ENCODE measurements at places on chromosomes 16 and 17.

- DNase-seq, result no peak
These were observed 1.3 kb upstream of the ALKBH5 start for GRCh38 chr17:18182110-18182977.

- no peak for DNase-seq
These were observed 29.4 kb downstream of the SLC12A3 start for GRCh38 chr16:56894331-56894917.

- peak; percentile 78 for DNase-seq
These were observed 1.2 kb upstream of the METTL26 start for GRCh38 chr16:637081-638018.

- DNase-seq, result no peak
These were observed 2.0 kb upstream of the ZACN start for GRCh38 chr17:76076765-76077583.

- no peak for DNase-seq
These were observed 6.3 kb downstream of the CNTD1 start for GRCh38 chr17:42804918-42805367.

DNA sequence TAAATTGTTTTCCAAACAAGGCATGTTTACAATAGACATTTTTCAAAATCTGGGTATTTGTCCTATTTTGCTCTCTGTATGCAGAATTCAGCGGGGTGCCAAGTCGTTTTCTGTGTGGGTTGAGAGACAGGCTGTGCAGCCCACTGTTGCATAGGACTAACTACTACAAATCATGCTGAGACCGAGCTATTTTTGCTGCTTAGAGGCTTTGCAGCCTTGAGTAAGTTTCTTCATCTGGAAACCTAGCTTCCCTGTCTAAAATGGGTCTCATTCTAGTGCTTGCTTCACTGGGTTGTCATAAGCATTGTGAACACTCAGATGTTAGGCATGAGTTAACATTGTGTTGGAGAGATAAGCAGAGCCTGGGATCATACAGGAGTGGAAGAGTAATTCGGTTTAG, 1.3 kb downstream of the PRPSAP2 start:
- no peak for DNase-seq

GRCh38 chr16:80151722-80152111, 389.1 kb upstream of the DYNLRB2 start:
- DNase-seq, result no peak

DNA sequence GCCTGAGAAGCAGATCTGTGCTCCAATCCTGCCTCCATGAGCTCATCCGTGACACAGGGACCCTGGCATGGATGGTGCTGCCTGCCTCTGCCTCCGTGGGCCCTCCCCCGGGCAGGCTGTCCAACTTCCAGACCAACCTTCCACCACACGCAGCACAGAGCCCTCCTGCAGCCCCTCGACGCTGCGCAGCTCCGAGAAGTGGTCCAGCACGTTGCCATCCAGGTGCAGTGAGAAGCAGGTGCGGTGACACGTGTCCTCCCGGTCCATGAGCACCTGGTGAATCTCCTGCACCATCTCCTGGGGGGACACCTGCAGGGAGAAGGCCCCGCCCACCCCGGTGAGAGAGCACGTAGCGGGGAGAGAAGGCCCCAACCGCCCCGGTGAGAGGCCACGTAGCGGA, 8.4 kb downstream of the CLUH start:
- DNase-seq, result no peak

GRCh38 chr17:74267987-74268499, 6.0 kb upstream of the DNAI2 start:
- no peak for DNase-seq

- no peak for DNase-seq
These were observed 20.1 kb downstream of the EPOP start for GRCh38 chr17:38654411-38655398.

DNA sequence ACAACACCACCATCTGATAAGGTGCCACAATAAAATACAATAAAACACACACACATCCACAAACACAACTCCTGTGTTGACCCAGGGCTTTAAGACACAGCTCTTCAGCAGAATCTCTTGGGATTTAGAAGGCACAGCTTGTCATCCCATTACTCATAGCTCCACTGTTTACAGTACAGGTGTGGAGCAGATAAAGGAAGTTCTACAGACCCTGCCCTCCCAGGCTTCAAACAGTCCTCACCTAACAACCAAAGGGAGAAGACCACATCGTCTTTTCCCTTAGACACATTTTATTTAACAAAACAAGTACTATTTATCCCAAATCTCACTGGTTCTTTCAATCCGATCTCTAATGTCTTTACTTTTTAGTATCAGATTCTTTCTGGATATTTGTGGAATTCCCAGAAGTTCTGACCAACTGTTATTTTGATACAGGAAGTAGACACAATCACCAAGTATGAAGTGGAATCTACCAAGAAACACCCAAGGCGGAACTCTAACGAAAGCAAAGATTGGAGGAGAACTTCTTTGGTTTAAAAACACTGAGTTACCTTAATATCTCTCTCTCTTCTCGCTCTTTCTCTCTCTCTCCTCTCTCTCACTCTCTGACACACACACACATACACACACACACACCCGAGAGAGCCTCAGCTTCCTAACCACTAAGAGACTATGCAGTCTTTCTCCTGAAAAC, 46.1 kb downstream of the CYTH1 start:
- no peak for DNase-seq

GRCh38 chr16:46757339-46758050, 9.4 kb upstream of the MYLK3 start:
- DNase-seq, result no peak

GRCh38 chr16:54216268-54216667, 70.3 kb downstream of the IRX3 start:
- DNase-seq, result no peak

DNA sequence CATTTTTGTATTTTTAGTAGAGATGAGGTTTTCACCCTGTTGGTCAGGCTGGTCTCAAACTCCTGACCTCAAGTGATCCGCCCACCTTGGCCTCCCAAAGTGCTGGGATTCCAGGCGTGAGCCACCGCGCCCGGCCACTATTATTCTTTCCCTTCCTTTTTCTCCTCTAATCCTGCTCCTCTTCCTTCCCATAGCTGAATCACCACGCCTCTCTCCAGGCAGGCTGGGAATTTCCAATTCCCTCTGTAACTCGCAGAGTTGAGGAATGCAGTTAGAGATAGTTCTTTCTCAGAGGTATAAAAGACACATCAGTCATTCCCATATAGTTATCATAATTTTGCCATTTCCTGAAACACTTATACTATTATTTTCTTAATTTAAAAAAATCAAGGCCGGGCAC, 11.2 kb downstream of the METTL16 start:
- DNase-seq, result no peak

GRCh38 chr17:13513039-13513405, 88.7 kb downstream of the HS3ST3A1 start:
- no peak for DNase-seq

GRCh38 chr17:9969301-9969935, 64.3 kb upstream of the RCVRN start:
- no peak for DNase-seq

- DNase-seq, result no peak
These were observed 255.6 kb downstream of the ENGASE start for GRCh38 chr17:79330229-79330628.

- no peak for DNase-seq
These were observed 276.2 kb upstream of the IRX5 start for GRCh38 chr16:54654429-54654828.

DNA sequence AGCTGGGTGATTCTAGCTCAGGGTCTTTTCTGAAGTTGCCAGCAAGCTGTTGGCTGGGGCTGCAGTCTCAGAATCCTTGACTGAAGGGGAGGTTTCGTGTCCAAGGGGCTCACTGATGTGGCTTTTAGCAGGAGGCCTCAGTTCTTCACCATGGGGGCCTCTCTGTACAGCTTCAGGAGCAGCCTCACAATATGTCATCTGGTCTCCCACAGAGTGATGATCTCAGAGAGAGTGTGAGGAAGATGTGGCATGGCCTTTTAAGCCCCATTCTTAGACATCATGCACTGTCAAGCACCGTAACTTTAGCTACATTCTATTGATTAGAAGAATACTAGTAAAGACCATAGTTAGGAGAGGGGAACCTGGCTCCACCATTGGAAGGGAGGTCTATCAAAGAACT, 732.6 kb downstream of the WWOX start:
- DNase-seq, result no peak

DNA sequence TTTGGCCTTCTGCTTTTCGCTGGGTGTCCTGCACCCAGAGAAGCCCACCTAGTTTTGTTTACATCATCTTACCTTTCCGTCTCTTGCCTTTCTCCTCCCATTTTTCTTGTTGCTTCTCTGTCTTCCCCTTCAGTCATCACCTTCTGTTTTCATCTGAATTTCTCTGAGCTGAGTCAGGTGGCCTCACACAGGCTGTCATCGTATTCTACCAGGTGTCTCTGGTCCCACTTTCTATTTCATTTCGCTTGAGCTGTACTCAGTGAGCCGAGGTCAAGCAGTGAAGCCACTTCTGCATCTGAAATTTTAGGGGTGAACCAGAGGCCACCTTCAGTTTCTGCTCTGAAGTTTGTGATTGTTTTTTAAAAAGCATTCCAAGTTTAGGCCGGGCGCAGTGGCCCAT, 9.7 kb downstream of the CRAMP1 start:
- DNase-seq, result no peak

- no peak for DNase-seq
These were observed 606.3 kb downstream of the KCNJ2 start for GRCh38 chr17:70775679-70776078.

DNA sequence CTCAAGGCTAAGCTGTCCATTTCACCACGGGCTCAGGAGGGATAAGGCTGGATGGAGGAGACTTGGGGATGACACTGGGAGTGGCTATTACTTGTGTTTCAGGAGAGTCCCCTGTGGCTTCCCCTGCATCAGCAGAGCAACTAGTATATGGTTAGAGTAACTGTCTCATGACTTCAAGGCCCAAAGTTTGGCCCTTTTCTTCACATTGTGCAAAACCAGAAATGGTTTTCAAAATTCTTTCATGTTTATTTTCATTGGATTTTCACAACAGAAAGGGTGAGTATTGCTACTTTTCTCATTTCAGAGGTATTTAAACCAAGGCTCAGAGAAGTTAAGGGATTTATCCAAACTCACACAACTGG, 18.1 kb upstream of the TAC4 start:
- no peak for DNase-seq

DNA sequence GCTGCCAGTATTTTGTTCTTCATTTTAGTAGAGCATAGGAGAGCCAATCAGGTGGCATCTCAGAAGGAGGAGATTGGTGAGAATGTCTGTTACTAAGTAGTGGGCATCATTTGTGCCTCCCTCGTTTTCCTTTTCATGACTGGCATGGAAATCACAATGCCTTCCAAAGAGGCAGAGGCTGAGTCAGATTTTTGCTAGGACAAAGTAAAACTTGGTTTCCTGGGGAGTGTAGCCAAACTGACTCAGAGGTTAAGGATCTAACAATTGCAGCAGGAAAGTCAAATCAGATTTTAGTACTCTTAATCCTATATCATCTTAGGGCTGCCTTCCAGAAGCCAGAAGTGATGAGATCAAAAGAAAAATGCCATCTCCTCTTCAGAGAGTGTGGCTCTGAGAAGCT, 138.7 kb downstream of the ANKFN1 start:
- no peak for DNase-seq

DNA sequence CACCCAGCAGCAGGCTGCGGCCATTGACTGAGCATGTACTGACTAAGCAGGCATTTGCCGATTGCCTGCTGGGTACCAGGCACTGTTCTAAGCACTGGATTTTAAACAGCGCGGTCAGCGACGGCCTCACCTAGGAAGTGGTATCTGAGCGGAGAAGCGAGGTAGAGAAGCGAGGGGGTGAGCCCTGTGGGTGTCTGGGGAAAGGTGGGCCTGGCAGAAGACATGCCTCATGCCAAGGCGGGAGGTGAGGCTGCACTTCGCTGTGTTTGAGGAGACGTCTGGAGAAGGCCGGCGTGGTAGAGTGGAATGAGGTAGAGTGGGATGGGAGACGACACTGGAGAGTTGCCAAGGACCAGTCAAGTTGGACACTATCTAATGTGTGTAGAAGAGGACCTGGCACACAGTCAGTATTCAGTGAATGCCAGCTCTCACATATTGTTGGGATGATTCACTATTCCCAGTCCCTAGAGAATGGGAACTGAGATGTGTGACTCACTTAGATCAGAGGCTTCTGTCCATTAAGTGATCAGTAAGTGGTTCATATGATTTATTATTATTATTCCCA, 14.4 kb downstream of the SYCE1L start:
- DNase-seq, result no peak

DNA sequence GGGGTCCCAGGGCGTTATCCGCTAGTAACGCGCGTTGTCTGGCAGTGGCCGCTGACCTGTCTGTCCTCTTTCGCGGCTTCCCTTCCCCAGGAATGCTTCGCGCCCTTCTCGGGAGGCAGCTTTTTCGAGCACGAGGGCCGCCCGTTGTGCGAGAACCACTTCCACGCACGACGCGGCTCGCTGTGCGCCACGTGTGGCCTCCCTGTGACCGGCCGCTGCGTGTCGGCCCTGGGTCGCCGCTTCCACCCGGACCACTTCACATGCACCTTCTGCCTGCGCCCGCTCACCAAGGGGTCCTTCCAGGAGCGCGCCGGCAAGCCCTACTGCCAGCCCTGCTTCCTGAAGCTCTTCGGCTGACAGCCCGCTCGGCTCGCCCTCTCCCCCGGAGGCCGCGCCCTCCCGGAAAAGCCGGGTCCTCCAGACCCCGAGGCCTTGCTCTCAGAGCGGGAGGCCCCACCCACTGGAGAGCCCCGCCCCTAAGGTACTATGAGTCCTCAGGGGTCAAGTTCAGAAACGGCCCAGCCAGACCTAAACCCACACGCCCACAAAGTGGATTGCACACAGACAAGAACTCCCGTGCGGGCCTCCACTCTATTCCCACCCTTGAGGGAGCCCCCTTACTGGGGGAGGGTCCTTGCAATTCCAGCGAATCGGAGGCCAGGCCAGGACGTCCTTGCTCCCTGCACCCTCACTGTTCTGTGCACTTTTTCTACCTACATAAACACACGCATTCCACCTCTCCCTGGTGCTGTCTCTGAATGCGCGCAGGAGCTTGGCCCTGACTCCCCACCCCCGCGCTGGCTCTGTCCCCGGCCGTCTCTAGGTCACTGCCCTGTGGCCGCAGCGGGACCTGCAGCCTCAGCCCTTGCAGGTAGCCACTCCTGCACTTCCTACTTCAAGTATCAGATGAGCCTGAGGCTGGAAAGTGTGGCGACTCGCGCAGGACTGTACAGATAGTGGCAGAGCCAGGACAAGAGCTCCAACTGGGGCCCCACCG, 5.4 kb upstream of the SLC5A2 start:
- no peak for DNase-seq

- DNase-seq, result peak; percentile 86
These were observed 4.8 kb upstream of the ARL4D start for GRCh38 chr17:43393944-43394482.

GRCh38 chr17:28416703-28417311, 10.8 kb upstream of the SLC46A1 start:
- no peak for DNase-seq

DNA sequence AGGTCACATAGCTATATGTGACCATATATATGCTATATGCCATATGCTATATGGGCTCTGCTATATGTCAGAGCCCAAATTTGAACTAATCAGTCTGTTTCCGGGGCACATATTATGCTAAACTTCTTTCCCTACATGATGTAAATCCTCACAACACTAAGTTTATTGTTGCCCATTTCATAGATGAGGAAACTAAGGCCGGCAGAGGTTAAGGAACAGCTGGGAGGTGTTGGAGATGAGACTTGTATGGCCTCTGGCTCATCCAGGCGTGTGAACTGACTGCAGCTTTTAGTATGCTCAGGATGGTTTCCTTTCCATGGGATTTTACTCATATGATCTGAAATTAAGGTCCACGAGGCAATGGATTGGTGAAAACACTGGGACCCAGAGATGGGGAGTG, 17.5 kb upstream of the CNOT1 start:
- DNase-seq, result no peak

- DNase-seq, result no peak
These were observed 41.5 kb upstream of the MED9 start for GRCh38 chr17:17435323-17435722.
